ENCODE measurements at places on chromosomes 12 and 14.

DNA sequence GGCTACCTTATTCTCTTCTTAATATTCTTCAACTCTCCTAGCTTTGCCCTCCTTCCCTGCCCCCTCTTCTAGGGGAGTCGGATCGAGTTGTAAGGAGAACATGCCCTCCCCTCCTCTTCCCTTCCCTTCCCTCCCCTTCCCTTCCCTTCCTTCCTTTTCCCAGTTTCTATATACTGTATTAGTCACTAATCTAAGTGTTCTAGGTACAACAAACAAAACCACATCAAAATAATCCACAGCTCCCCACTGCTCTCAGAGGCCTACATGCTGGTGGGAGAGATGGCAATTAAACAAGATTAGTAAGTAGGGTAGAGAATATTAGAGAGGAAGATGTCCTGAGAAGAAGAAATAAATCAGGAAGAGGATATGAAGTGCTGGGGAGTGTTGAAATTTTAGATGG is 119.9 kb upstream of the PZP start:
- DNase-seq: no peak

- no peak for DNase-seq
These were observed 2.3 kb downstream of the NUDT14 start for GRCh38 chr14:105178868-105179140.

DNA sequence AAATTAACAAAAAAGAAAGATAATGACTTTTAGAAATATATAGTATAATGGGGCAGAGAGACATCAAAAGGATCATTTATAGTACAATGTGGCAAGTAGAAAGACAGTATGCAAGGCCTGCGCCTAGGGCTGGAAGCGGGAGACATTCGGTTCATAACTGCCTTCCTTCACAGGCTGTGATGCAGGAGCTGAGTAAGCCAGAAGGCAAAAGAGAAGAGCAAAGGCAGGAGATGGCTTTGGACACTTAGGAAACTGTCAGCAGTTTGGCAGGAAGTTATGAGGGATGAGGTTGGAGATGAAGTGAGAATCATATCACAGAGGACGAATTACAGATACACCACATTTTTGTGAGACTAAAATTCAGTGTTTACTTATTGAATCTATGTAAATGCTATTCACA is 97.8 kb downstream of the EPS8 start:
- no peak for DNase-seq

GRCh38 chr14:61875483-61875882 is 113.3 kb downstream of the SNAPC1 start:
- DNase-seq: no peak

DNA sequence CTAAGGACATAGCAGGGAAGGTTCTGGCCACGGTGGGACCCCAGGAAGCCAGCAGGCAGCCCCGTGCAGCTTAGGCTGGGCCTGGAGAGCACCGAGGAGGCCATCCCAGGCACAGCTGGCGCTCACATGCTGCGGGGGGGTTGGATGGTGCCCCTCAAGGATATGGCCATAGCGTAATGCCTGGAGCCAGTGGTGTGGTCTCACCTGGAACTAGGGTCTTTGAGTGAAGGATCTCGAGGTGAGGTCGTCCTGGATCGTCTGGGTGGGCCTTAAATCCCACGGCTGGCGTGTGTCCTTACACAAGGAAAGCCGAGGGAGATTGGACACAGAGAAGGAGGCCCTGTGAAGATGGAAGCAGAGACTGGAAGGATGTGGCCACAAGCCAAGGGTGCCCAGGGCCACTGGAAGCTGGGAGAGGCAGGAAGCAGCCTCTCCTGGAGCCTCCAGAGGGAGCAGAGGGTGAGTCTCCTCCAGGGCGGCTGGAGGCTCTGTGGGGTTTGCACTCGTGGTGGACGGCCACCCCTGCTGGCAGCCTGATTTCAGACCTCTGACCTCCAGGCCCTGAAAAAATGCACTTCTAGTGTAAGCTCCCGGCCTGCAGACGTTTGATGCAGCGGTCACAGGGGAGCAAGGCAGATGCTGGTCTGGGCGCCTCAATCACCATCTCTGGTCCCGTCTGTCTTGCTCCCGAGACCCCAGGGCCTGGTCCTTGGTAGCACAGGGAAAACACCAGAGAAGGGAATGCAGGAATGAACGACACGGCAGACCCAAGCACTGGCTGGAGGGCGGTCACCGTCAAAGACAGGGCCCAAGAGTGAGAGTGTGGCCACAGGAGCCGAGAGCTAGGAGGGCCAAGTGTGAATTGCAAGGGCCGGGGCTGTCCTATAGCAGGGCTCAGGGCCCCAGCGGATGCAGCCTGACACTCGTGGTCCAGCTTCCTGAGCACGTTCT is 218.6 kb downstream of the KIF26A start:
- no peak for DNase-seq

- no peak for DNase-seq
These were observed 221.8 kb upstream of the SSTR1 start for GRCh38 chr14:37985826-37986470.

DNA sequence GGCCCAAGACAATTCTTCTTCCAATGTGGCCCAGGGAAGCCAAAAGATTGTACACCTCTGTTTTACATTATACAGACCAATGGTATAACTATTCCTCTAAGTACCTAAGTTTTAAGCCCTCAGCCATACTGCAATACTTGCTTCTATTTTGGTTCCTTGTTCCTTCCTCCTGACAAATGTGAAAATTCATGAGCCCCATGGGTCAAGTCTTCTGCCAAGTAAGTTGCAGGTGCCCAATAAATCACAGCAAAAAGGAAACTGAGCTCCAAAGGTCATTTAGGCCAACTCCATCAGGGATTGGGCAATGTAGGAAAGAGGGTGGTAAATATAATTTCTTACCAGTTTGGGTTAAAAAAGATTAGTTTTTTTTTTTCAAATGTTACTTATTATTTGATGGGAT is 57.7 kb upstream of the NPFF start:
- DNase-seq: no peak

GRCh38 chr14:68677476-68677875 is 115.4 kb downstream of the ZFP36L1 start:
- DNase-seq: no peak

- DNase-seq: no peak
These were observed 1.7 kb downstream of the PDE3A start for GRCh38 chr12:20370014-20370386.

- DNase-seq: no peak
These were observed 20.2 kb downstream of the VPS37B start for GRCh38 chr12:122875590-122876220.

DNA sequence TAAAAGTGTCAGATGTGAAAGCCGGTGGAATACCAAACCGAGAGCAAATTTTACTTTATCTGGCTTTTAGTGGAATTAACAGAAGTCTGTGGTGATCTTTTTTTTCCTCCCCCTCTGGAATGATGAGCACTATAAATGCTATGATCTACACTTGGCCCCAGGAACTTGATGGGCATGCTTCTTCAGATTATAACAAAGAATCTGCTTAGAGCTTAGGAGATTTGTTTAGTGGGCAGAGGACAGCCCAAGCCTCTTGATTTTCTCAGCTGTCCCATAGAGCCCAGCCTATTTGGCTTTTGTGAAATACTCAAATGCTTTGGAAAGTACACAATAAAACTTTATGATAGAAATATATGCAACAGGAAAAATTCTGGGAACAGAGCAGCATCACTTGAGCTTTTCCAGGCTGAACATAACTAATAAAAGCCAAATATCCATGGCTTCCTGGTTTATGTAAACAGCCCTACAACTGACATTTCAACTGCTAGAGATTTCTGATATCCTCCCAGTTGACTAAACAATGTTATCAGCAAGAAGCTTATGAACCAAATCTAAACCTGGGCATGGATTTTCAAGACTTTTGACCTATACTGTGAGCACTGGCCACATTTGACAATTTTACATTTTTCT is 149.6 kb downstream of the PLXNC1 start:
- no peak for DNase-seq

- DNase-seq: no peak
These were observed 8.1 kb upstream of the STX2 start for GRCh38 chr12:130847112-130847511.

- DNase-seq: no peak
These were observed 430.0 kb upstream of the SOX5 start for GRCh38 chr12:24379433-24379832.

GRCh38 chr14:104574978-104575583 is 4.5 kb upstream of the C14orf180 start:
- no peak for DNase-seq

GRCh38 chr14:22979748-22980392 is 2.5 kb downstream of the AJUBA start:
- DNase-seq: no peak

- DNase-seq: no peak
These were observed 76.5 kb downstream of the SPRING1 start for GRCh38 chr12:116661341-116661740.

GRCh38 chr12:79008591-79008990 is 144.0 kb downstream of the SYT1 start:
- DNase-seq: no peak

- DNase-seq: no peak
These were observed 379.3 kb downstream of the RAD51B start for GRCh38 chr14:68198713-68199495.

DNA sequence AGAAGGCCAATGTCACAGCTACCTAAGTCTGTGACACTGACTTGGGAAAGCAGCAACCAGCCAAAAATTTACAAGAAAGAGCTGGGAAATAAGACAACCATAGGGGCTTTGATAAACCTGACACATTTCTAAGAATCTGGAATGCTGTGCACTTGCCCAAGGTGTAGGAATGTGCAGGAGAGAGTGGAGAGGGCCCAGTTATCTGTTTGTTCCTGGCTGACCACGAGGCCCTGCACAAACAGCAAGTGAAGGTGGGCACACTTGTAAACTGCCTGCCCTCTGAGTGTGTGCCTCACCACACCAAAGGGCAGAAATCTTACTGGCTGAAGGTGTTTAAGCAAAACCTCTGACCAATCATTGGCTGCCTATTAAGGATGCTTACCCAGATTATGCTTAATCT is 27.3 kb downstream of the DLK1 start:
- DNase-seq: no peak

DNA sequence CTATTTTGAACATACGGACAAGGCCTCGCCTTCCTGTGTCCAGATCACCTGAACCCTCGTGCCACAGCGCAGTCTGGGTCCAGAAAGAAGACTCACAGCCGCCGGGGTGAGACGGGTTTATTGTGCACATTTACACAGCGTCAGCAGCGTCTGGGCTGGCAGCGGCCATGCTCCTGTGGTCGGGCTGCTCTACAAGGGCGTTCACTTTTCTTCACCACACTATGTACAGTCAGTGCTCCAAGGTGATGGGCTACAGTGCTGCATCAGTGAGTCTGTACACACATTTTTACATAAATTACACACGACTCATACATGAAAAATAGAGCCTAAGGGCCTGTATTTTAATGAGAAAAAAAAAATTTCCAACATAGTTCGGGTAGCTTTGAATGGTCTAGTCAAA is 18.0 kb downstream of the ZFYVE21 start:
- DNase-seq: no peak

DNA sequence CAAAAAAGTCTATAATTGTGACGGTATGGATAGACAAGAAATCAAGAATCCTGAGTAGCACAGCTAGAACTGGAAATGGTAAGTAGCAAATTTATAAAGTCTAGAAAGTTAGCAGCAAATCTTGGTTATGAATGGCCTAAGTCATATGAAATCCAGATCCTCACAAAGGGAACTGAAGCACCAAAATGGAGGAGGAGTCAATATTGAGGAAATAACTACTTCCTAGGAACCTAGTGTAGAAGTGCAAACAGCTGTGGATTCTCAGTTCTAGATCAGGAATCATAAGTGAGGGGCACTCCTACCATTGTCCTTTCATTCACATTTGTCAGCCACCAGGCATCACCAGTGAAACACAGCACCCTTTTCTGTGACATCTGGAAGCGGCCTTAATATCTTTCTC is 202.2 kb upstream of the DCN start:
- DNase-seq: no peak

DNA sequence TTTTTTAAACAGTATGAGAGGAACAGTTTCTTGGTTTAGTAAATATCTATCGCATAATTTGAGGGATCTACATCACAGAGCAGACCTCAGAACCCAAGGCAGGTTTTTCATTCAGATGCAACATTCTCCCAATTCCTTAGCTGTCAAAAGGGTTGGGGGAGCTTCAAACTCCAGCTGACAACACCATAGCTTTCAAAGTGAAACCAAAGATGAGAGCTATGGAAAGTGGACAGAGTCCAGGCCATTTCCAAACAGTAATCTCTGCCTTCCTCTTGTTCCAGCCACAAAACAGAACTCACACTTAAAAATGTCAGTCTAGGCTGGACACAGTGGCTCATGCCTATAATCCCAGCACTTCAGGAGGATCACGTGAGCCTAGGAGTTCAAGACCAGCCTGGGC is 87.8 kb downstream of the SPRING1 start:
- DNase-seq: no peak

GRCh38 chr12:107027636-107028053 is 40.7 kb upstream of the MTERF2 start:
- DNase-seq: peak; percentile 74

DNA sequence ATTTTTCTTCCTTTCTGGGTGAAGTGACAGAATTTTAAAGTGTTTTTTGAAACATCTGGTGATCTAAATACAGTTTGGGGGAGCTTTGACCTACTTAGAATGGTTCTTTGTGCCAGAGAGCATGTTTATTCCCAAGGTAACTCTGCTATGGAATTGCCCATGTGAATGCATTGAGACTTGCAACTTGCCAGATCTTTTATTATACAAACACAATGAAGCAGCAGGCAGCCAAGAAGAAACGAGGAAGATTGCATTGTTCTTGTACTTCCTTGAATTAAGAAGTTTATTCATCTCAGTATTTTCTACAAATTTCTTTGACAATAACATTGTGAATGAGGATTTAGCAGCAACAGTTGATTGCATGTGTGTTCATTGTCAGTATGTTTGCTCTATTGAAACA is 55.5 kb downstream of the FGD4 start:
- no peak for DNase-seq

All from NCI-H1048 (cell line).